ENCODE measurements at places on chromosomes 2 and 18. TPM values are rescaled to one million over a fixed set of nuclear protein-coding genes. Genes with fewer than 3 reads are reported as not detected.

DNA sequence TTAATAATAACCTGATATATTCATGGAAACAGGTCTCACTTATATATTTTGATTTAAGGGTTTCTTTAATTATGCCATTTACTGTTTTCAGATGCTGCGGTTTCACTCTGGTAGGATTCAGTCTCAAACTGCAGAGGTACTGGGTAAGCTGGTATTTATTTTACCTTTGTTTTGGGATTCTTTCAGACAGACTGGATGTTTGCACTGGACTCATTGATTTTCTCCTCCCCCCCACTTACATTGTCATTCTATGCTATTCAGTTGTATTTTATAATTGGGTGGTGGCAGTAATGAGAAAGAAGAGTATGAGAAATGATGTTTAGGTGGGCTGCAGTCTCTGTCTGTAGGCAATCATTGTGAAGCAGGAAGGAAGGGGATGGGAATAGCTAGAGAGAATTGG lies 155.6 kb downstream of the AQP4 start:
- no peak for DNase-seq
- H3K4me1 ChIP-seq, result no peaks in the 10 kb centered on the region
- H3K4me3 ChIP-seq, result no peak overlapping the region
- H3K36me3 ChIP-seq, result no peaks in the 10 kb centered on the region
- no peak overlapping the region for H3K27ac ChIP-seq

DNA sequence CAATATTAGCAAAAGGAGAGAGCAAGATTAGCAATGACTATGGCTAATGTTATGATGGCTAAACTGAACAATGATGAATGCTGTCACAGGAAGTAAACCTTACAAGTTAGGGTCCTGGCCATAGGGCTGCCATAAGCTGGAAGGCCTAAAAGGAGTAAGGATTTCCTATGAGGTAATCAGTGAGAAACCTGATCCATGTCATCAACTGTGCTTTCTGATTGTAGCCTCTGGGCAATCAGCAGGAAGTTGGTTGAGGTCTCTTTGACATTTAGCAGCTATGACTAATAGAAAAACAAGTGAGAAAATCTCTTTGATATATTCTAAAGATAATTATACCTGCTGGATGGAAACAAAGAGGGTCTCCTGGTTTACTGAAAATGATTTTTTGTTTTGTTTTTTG lies 193.0 kb downstream of the RAB3GAP1 start:
- H3K4me1 ChIP-seq, result no peaks in the 10 kb centered on the region
- H3K27ac ChIP-seq, result no peak overlapping the region
- DNase-seq, result no peak
- no peaks in the 10 kb centered on the region for H3K27me3 ChIP-seq
- no peaks in the 10 kb centered on the region for H3K36me3 ChIP-seq

DNA sequence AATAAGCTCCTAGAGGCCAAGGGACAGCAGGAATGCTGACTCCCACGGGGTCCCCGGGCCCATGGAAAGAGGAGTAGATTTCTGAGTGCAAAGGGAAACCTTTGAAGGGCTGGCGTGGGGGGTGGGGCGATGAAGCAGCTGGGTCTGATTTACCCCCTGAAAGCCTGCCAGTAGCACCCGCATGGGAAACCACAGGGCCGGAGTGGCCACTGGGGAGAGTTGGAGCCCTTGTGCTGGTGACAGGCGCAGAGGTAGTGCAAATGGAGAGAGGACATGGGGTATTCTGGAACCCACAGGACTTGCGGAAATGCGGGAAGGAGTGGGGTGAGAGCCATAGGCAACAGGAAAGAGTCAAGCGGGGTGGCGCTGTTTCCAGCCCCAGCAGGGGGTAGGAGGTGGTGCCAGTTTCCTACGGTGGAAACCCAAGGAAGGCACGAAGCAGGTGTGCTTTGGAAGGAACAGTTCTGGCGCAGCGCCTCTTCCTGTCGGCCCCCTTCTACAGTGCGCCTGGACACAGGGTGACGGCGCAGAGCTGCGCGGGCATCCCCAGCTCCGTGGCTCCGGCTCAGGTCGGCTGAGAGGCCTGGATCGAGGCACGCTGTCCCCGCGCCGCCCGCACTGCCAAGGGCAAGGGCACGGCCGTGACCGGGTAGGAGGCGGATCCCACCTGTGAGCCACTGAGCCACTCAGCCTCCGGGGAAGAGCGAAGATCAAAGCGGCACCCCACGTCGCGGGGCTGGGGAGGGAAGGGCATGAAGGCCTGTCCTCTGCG lies 149.0 kb upstream of the GLI2 start:
- H3K36me3 ChIP-seq, result no peaks in the 10 kb centered on the region
- H3K4me3 ChIP-seq, result no peak overlapping the region
- DNase-seq, result no peak
- no peak overlapping the region for H3K27ac ChIP-seq

DNA sequence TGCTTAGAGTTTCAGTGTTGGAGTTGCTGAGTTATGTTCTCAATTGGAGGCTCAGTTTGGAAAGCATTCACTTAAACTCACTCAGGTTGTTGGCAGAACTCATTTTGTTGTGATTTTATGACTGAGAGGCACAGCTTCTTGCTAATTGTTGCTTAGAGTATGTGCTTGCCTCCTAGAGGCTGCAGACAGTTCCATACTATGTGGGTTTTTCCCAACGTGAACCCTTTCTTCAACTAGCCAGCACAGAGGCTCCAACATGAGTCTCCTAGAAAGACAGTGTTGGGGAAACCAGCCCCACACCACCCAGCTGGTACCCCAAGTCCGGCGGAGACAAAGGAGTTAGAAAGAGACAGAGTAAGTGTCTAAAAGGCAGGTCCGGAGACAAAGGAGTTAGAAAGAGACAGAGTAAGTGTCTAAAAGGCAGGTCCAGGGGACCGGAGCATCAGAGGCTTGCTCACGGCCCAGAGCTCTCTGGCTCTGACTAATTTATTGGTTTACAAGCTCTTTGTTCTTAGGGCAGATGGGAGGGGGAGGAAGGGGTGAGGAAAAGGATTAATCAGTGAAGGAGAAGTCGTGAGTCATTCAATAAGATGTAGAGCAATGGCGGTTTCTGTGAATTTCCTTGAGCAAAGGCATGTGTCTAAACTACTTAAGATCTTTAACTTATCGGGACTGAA lies 999.7 kb upstream of the LRRTM1 start:
- no peaks in the 10 kb centered on the region for H3K4me1 ChIP-seq
- no peak overlapping the region for H3K4me3 ChIP-seq
- H3K36me3 ChIP-seq, result no peaks in the 10 kb centered on the region
- H3K27me3 ChIP-seq, result no peaks in the 10 kb centered on the region

DNA sequence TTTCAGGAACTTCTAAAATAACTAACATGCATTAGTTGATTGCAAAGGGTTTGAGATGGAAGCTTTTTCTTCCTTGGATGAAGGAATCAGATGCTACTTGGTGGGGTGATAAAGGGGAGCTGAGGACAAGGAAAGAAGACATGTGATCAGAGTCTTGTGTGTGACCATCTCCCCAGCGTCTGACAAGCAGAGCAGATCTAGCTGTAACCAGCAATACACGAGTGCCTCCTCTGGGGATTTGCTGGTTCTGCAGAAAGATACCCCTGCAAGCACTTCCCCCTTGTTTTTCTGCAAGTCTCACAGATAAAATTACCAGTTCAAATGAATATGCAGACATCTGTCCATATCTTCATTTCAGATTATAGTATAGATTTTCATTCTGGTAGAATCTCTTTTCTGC lies 2.7 kb downstream of the CDH7 start:
- no peaks in the 10 kb centered on the region for H3K4me1 ChIP-seq
- H3K4me3 ChIP-seq, result no peak overlapping the region
- no peak overlapping the region for H3K27ac ChIP-seq

- peaks cover 15% of the 10 kb centered on the region for H3K4me1 ChIP-seq
- DNase-seq, result no peak
- no peak overlapping the region for H3K27ac ChIP-seq
- H3K27me3 ChIP-seq, result no peaks in the 10 kb centered on the region
Measured at GRCh38 chr2:42812899-42813479, 20.6 kb upstream of the HAAO start.

GRCh38 chr18:67670024-67670543 lies 153.6 kb upstream of the DSEL start:
- no peak overlapping the region for H3K4me3 ChIP-seq
- H3K27me3 ChIP-seq, result no peaks in the 10 kb centered on the region

- no peaks in the 10 kb centered on the region for H3K36me3 ChIP-seq
- no peak for DNase-seq
- H3K4me1 ChIP-seq, result no peaks in the 10 kb centered on the region
Measured at GRCh38 chr18:54983041-54983686, 23.9 kb upstream of the CCDC68 start.

DNA sequence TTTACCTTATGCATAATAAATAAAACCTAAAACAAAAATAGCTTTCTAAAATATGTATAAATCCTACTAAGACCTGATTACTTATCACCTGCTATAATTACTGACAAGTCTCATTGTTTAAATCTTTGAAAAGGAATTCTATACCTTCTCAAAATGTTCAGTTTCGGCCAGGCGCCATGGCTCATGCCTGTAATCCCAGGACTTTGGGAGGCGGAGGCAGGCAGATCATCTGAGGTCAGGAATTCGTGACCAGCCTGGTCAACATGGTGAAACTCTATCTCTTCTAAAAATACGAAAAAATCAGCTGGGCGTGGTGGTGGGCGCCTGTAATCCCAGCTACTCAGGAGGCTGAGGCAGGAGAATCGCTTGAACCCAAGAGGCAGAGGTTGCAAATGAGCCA lies 58.1 kb downstream of the RELCH start:
- H3K4me1 ChIP-seq, result no peaks in the 10 kb centered on the region
- DNase-seq, result no peak
- H3K27ac ChIP-seq, result no peak overlapping the region
- H3K27me3 ChIP-seq, result no peaks in the 10 kb centered on the region
- H3K4me3 ChIP-seq, result no peak overlapping the region
- peaks cover 4% of the 10 kb centered on the region for H3K36me3 ChIP-seq

DNA sequence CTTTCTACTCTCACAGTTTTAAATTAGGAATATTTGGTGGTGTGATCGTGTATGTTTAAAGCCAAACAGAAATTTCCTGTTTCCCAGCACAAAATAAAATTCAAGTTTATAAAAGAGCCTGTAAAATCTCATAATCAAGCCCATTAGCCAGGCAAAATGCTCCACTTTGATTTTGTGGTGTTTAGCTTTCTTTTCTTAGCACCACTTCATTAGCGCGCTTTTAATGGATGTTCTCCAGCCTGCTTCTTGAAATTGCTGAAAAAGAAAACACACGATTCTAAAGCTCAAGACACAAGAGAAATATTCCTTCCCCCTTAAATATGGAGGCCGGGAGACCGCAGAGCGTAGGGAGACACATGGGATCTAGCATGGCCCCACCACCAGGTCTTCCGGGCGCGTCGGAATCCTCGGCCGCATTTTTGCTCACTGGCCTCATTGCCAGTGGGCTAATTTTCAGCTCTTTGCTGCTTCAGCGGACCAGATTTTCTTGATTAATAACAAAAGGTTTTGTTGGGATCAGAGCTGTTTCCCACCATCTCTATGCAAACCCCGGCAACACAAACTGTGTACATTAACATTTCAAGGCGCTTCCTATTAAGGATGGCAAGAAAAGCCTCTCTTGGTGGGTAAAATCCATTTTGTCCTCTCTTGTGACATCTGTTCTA lies 40.4 kb upstream of the ID2 start:
- no peak overlapping the region for H3K27ac ChIP-seq
- no peak overlapping the region for H3K4me3 ChIP-seq
- no peaks in the 10 kb centered on the region for H3K36me3 ChIP-seq
- H3K27me3 ChIP-seq, result no peaks in the 10 kb centered on the region

DNA sequence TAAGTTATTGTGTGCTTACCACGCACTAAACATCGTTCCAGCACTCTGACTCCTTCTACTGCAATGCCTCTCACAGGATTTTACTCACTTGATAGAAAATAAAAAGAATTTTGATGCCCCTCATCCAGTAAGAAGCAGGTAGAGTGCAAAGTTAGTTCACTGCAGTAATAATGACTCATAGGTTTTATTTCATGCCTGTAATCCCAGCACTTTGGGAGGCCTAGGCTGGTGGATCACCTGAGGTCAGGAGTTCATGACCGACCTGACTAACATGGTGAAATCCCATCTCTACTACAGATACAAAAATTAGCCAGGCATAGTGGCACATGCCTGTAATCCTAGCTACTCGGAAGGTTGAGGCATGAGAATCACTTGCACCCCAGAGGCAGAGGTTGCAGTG lies 190.6 kb downstream of the RAD51AP2 start:
- no peak for DNase-seq
- H3K27me3 ChIP-seq, result no peaks in the 10 kb centered on the region
- no peaks in the 10 kb centered on the region for H3K4me1 ChIP-seq
- no peak overlapping the region for H3K4me3 ChIP-seq
- no peak overlapping the region for H3K27ac ChIP-seq
- H3K36me3 ChIP-seq, result no peaks in the 10 kb centered on the region

DNA sequence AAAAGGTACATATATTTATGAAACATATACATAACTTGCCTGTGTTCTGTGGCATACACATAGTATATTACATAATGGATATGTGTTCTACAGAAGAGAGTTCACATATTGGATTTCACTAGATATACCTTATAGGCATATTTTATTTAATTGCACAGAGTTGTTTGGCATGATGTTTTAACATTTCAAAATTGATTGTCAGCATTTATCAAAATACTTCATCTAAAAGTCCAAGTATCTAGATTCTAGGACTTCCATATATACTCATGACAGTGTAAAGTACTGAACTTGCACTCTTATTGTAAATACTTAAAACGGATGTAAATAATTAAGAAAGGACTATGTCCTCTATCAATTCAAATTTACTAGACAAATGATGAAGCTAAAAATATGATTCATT lies 995.3 kb upstream of the LRRTM1 start:
- H3K4me1 ChIP-seq, result no peaks in the 10 kb centered on the region
- no peak overlapping the region for H3K4me3 ChIP-seq
- DNase-seq, result no peak
- no peaks in the 10 kb centered on the region for H3K27me3 ChIP-seq
- no peaks in the 10 kb centered on the region for H3K36me3 ChIP-seq

GRCh38 chr2:33023728-33024500 lies 77.2 kb downstream of the LTBP1 start:
- H3K36me3 ChIP-seq, result no peaks in the 10 kb centered on the region
- H3K27ac ChIP-seq, result no peak overlapping the region
- no peaks in the 10 kb centered on the region for H3K4me1 ChIP-seq
- DNase-seq, result no peak

GRCh38 chr2:187826023-187826422 lies 271.8 kb upstream of the TFPI start:
- no peaks in the 10 kb centered on the region for H3K36me3 ChIP-seq
- H3K27ac ChIP-seq, result no peak overlapping the region
- H3K27me3 ChIP-seq, result no peaks in the 10 kb centered on the region
- no peaks in the 10 kb centered on the region for H3K4me1 ChIP-seq

- peak overlapping the region; percentile 24 for H3K27ac ChIP-seq
- no peak for DNase-seq
- H3K36me3 ChIP-seq, result peaks cover 48% of the 10 kb centered on the region
- H3K4me3 ChIP-seq, result no peak overlapping the region
- H3K4me1 ChIP-seq, result peaks cover 18% of the 10 kb centered on the region
- no peaks in the 10 kb centered on the region for H3K27me3 ChIP-seq
Measured at GRCh38 chr2:181916726-181917718, 25.5 kb downstream of the ITPRID2 start.

GRCh38 chr2:120287183-120288015 lies 34.7 kb downstream of the RALB start:
- H3K27me3 ChIP-seq, result no peaks in the 10 kb centered on the region
- no peak overlapping the region for H3K27ac ChIP-seq
- H3K4me3 ChIP-seq, result no peak overlapping the region

ACVR1C gene
- 1.2 TPM for total RNA-seq

ACMSD gene
- 0.19 TPM for total RNA-seq

ASAP2 gene
- total RNA-seq, result 7.2 TPM

DSC3 gene
- total RNA-seq, result 0.12 TPM

KCNJ3 gene
- total RNA-seq, result 0.87 TPM

Data from pancreas (tissue), 10 donors.